Panc1 (cell line): ENCODE measurements at places on chromosomes 3 and 15. TPM values are rescaled to one million over a fixed set of nuclear protein-coding genes. Genes with fewer than 3 reads are reported as not detected.

The SOX14 gene
- total RNA-seq, result not detected

The THOC7 gene
- 64.3 TPM for total RNA-seq

The LSMEM2 gene
- total RNA-seq, result not detected

The THAP10 gene
- total RNA-seq, result 6.7 TPM

The BTLA gene
- total RNA-seq, result not detected

The IGSF11 gene
- 0.33 TPM for total RNA-seq

The FBLN2 gene
- total RNA-seq, result 0.44 TPM

The CPEB1 gene
- total RNA-seq, result 19.5 TPM

The CHRFAM7A gene
- 11.5 TPM for total RNA-seq

The MAP1A gene
- total RNA-seq, result 1.6 TPM

The MCTP2 gene
- total RNA-seq, result 0.15 TPM

The ITIH1 gene
- 0.31 TPM for total RNA-seq

The SPINK8 gene
- not detected for total RNA-seq

The ESYT3 gene
- 2.6 TPM for total RNA-seq

The CYFIP1 gene
- total RNA-seq, result 159 TPM

The FEZF2 gene
- total RNA-seq, result not detected

The MYEF2 gene
- 71.3 TPM for total RNA-seq

The TMEM158 gene
- 7.3 TPM for total RNA-seq

The HES1 gene
- 28.5 TPM for total RNA-seq

The MKRN3 gene
- 7.9 TPM for total RNA-seq
